ENCODE measurements at places on chromosomes 16 and 17.

DNA sequence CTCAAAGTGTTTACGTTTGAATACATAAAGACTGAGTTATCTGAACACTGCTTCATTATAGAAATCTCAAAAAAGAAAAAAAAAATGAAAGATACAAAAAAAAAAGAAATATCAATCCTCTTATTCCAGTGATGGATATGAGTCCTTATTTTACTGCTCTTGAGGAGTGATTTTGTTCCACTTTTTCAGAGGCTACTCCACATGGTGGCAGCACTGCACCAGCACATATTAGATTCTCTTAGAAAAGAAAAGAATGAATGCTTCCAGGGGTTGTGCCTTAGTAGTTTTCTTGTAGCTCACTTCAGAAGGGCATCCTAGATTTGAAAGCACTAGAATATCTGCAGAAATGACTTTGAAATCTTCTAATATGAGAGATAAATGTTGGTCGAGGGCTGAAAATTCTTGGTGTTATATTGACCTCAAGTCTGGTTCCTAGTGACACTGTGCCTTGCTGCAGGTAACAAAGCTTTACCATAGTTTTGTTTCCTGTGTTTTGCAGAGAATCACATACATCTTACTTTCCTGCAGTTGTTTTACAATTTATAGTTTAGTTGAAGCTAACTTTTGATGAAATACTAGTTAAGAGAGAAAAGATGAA lies 25.9 kb downstream of the AP2B1 start:
- DNase-seq = peak; percentile 20

- DNase-seq = no peak
These were observed 96.0 kb downstream of the WDR59 start for GRCh38 chr16:74888888-74889287.

GRCh38 chr17:31293581-31293980 lies 3.5 kb downstream of the OMG start:
- no peak for DNase-seq

DNA sequence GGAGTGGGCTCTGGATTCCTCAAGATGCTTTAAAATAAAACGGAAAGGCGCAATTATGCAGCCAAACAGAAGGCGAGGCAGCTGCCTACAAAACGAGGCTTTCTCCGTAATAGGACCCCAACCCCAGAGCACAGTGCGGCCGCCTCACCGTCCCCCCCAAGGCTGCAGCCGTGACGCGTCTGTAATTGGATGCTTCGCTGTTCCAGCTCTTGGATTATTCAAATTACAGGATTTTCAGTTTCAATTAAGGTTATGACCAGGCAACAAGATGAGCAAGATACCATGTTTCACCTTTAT lies 37.3 kb upstream of the ABR start:
- DNase-seq = no peak

- DNase-seq = no peak
These were observed 51.7 kb upstream of the ALDH3A1 start for GRCh38 chr17:19799796-19800195.

- no peak for DNase-seq
These were observed 173.0 kb upstream of the TOM1L1 start for GRCh38 chr17:54727624-54728023.

GRCh38 chr16:74844041-74844980 lies 69.7 kb upstream of the FA2H start:
- DNase-seq = no peak

DNA sequence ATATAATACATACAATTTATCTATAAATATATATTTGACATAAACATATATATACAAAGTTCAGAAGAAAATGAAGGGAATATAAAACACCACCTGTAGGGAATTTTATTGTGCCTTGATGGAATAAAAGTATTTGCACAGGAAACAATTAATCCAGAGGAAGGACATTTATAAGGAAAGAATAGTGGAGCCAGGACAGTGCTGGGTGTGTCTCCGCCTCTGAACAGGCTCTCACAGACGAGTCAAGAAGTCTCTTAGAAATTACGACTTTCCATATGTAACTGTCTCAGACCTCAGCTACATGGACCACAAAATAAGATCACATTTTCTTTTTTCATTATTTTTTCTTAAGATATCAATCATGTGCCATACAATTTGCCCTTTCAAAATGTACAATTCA lies 93.9 kb downstream of the TMEM114 start:
- DNase-seq = no peak
